ENCODE measurements at places on chromosomes 1 and 21.

- DNase-seq, result no peak
Observed at GRCh38 chr1:28129150-28129549, 40.7 kb upstream of the EYA3 start.

DNA sequence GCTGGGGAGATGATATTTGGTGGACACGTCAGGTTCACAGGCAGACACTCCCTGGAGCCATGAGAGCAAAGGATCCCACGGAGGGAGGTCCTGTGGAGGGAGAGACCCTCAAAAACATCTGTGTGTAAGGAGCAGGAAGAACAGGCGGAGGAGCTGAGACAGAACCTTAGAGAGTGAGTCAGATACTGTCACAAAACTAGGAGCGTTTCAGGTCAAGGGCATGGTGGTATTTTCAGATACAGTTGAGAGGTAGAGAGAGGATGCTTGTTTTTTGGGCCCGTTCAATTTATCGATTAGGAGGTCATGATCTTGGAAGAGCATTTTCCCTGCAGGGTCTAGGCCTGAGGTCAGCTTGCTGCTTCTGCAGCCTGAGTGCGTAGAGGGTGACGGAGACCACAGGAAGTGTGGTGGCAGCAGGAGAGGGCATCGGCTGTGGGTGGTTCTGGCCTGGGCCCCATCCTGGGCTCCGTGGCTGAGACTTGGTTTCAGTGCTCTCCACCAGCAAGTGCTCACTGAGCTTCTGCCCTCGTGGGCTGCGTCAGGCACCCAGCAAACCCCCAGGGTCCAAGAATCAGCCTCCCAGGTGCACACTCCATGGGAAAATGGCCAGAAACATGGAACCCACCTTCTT is 39.9 kb downstream of the SPSB1 start:
- no peak for DNase-seq

DNA sequence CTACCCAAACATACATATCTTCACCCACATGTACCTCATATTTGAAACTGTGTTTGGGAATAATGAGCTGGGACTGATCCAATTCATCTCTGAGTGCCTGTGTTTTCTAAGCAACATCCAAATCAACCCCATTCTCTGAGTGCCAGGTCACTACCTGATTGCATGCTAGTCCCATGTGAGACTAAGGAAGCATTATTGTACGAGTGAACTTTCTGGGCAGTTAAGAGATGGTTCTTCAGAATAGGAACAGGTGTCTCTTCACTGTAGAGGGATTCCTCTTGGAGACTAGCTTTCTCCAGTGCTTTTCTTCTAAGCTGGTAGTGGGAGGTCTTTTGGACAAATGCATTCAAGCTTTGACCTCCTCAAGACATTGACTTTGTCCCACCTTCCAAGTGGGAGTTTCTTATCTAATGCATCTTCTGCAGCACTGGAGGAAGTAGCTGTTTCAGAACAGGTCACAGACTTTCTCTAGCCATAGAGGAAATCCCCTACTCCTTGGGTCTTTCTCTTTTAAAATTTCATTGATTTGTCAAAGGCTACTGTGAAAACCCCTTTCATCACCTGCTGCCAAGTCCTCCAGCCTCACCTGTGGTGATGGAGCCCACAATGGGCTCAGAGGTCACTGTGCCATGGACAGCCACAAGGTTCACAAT is 172.0 kb upstream of the KIAA0040 start:
- DNase-seq, result no peak

DNA sequence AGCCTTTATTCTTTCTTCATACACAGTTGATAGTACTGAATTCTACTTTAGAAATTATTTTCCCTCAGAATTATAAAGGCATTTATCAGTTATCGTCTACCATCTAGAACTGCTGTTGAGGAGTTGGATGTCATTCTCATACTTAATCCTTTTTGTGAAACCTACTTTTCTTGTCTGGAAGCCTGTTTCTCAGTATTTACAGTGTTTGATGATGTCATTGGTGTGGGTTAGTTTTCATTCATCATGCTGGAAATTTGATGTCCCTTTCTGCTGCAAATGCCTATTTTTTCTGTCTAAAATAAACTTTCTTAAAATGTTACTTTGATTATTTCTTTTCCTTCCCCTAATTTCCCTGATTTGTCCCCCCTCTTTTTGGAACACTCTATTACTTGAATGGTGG is 22.8 kb upstream of the ZNF281 start:
- DNase-seq, result no peak

GRCh38 chr21:36851121-36851520 is 115.3 kb downstream of the HLCS start:
- DNase-seq, result no peak

GRCh38 chr1:218702775-218703174 is 357.6 kb downstream of the TGFB2 start:
- no peak for DNase-seq

- DNase-seq, result no peak
Observed at GRCh38 chr21:22393324-22393723, 1395.1 kb downstream of the NCAM2 start.

DNA sequence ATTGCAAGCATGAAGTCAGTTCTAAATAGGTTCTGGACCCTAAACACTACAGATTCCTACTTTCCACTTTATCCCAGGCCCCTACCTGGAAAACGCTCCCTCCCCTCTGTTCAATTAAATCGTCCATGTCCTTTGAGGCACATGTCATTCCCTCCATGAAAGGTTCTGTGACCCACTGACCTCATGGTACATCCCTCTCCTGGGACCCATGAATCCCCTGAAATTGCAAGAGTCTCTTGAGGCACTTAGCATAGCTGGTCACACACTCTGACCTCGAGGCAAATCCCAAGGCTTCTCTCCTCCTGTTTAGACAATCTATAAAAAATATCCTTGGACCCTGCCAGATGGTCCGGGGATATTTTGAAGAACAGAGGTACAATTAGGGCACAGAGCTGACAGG is 34.3 kb upstream of the KRTAP19-8 start:
- DNase-seq, result no peak

DNA sequence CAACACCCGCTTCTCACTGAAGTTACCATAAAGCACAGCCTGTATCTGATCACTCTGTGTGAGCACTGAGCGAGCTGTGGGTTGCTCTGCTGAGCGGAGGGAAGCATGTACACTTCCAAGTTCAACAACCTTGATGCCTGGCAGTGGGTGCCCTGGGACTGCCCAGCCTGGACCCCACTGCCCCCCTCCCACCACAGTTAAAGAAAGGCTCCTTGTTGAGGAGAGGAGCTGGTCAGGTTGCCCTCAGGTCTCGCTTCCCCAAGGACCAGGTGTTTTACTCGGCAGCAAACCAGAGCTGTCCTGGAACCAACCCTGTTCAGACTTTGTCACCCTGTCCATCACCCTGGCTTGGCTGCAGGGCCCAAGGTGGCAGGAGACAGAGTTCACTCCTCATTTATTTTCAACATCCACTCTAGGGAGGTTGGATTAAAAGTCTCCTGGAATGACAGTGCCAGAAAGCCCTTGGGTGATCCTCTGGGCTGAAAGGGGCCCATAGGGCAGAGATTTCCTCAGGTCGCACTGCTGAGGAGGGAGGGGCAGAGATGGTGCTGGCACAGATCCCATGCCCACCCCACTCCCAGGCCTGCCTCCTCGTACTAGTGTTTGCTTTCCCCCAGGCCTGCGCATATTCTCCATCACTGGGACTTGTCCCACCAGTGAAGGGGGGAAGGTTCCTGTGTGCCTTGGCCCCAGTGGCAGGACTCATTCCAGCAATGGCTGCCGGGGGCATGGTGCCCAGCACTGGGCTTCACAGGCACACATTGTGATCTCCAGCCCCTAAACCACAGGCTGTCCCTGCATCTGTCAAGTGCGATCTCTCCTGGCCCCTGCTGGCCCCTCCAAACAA is 101.7 kb downstream of the TRABD2B start:
- no peak for DNase-seq

DNA sequence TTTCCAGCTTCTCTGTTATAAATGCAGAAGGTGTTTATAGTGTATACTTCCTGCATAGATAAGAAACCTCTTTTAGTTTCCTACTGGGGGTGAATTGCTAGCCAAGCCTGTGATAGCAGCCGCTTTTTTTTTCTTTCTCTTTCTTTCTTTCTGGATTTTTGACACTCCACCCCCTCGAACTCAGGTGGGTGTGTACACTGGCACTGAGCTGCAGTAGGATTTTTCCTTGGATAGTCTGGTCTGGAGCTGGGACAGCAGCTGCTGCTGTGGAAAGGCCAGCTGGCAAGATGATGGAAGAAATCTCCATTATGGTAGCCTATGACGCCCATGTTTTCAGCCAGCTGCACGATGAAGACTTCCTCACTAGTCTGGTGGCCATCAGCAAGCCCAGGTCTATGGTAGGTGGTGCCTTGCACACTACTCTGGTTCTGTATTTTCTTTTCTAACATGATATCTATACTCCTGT is 122.5 kb upstream of the CACYBP start:
- DNase-seq, result no peak

- DNase-seq, result no peak
Observed at GRCh38 chr1:111906816-111907215, 82.7 kb downstream of the KCND3 start.

DNA sequence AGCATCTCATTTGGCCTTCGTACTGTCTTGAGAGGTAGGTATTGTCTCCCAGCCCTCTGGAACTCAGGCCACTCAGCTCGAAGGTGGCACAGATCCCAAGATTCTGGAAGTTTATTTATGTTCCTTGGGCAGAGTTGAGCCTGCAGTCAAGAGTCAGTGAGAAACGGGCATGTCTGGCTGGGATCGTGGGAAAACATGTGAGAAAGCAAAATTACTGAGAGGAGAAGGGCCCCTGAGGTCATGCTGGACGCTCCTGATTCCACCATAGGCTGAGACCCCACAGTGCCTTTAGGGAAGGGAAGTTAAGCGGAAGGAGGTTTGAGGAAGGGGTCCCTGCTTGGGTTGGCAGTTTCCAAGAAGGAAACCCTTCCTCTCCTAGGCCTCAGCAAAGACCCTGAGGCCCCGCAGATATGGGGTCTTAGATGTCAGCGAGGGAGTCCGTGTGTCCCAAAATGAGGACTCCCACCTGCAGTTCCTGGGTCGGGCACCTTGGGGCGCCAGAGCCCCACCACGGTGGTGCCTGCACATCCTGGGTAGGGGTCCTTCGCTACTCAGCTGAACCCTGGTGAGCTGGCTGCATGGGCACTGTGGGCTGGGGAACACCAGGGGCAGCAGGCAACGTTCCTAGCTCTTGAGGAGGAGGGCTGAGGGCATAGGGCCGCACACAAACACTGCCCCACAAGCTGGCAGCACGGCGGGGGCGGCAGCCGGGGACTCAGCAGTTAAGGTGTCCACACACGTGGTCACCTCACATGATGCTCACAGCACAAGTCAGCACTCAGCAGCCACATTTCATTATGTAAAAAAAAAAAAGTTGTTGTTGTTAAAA is 12.3 kb upstream of the SEMA4A start:
- DNase-seq, result no peak

DNA sequence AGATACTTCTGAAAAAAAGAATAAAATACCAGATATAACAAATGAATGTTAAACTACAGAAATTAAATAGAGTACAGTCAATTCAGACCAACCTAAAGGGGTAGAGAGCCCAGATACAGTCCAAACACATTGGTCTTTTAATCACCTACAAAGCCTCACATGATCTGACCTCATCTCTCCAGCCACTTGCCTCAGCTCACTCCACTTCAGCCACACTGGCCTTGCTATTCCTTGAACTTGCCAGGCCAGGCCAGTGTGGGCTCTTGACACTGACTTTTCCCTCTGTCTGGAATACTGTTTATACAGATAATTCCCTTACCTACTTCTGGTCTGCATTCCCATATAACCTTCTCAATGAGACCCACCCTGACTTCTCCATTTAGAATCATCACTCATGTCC is 17.0 kb upstream of the PPIE start:
- no peak for DNase-seq

DNA sequence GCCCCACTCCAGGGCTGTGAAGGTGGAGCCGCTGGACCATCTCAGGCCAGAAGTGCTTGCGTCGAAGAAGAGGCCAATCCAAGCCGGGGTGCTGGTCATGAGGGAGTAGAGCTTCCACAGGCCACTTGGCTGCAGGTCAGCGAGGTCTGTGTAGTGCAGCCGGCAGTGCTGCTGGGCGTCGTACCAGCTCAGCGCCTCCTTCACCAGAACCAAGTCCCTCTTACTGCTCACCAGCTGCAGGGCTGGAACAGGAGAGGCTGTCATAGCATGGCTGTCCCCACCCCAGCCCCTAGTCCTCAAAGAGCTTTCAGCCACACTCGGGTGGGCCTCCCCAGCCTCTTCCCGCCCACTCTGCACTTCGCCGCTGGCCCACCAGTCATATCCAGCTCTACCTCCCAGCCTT is 2.2 kb downstream of the CLEC20A start:
- no peak for DNase-seq

DNA sequence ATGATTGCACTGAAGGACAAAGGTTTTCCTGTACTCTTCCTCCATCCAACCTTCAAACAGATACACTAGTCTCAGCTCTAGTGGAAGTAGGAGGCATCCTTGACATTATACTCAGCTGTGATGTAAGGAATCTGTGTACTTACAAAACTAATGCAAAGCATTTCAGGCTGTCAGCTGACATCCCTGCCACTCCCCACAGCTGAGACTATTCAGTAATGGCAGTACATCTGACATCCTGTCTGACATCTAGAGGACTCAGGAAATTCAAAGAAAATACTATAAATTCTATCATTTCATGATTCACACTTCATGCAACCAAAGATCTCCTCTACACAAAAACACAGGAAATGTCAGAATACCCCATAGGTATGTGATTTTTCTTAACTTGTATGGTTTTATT is 325.8 kb downstream of the SMYD3 start:
- DNase-seq, result no peak

DNA sequence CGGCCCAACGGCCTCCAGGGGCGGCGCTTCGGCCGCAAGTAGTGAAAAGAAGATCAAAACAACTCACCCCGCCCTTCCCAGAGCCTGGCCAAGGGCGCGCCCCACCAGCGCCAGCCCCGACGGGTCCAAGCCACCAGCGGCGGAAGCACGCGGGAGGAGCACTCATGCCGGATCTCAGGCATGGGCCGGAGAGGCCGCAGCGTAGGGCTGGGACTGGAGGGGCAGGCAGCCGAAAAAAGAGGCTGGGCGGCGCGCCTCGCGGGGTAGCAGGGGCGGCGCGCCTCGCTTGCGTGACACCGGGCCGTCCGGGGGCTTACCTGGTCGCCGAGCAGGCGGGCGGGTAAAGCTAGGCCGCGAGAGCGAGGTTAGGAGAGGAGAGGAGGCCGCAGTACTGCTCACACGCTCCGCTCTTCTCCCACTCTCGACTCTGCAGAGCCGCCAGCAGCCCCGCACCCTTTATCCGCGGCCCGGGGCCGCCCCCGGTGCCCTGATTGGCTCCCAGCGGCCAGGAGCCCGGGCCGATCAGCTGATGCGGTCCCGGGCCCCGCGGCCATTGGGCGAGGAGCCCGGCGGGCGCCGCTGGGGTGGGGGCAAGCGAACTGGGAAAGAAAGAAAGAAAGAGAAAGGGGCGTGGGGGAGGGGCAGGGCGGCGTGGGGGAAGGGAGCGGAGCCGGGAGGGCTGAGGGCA is at the start of gene GLUL:
Gene GLUL, minus strand, starts transcription at position 429 of the 688 bp plus-strand sequence. CDS start 3,053 bp downstream, outside the sequence.
- peak; percentile 48 for DNase-seq

GRCh38 chr1:234836776-234837357 is 226.9 kb upstream of the IRF2BP2 start:
- no peak for DNase-seq

DNA sequence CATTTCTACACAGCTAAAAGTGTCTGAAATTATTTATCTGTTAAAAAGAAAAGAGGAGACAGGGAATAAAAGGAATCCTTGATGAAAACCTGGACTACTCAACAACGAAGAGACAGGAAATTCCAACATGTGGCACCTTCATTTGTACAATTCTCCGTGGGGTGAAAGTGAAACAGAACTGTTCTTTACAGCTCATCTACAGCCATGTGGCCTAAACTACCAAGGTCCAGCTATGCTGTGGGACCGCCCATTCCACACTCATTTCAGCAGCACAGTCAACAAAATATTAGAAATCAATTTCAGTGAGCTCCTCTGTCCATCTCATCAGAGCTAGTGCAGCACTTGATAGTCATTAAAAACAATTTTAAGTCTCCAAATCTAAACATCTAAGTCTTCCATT is 44.0 kb downstream of the UBR4 start:
- no peak for DNase-seq

Measured in activated T-cell treated with anti-CD3 and anti-CD28 coated beads for 24 hours (primary cell).